ENCODE measurements at places on chromosomes 5 and 9.

- H3K27me3 ChIP-seq, result no peaks in the 10 kb centered on the region
- no peaks in the 10 kb centered on the region for H3K36me3 ChIP-seq
- no peak overlapping the region for H3K4me3 ChIP-seq
- DNase-seq, result no peak
These were observed 1705.3 kb upstream of the CDH9 start for GRCh38 chr5:28743716-28744110.

DNA sequence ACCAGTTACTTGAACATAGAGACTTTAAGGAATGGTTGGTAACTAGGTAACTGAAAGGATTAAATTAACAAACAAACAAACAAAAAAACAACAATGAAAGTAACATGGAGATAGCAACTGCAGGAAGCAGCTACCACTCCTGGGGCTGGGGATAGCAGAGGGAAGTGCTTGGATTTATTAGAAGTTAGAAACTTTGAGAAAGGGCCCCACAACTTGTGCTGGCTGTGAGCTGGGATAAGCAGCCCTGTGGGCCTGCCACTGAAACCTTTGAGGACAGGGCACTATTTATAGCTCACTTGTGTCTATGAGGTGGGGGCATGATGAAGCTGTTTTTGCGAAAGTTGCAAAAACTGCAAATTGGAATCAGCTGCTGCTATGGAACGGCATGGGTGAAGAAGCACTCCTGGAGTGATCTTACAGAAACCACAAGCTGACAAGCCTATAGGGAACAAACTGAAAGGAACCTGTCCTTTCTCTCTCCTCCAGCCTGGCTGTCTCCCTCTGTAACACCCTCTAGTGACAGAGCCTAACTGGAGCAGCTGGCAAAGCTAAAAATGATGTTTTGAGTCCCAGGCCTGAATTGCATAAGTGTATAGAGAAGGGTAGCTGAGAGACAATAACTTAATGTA, 91.4 kb upstream of the RANBP6 start:
- no peaks in the 10 kb centered on the region for H3K27me3 ChIP-seq
- H3K4me1 ChIP-seq, result peaks cover 3% of the 10 kb centered on the region
- H3K4me3 ChIP-seq, result no peak overlapping the region
- DNase-seq, result no peak

DNA sequence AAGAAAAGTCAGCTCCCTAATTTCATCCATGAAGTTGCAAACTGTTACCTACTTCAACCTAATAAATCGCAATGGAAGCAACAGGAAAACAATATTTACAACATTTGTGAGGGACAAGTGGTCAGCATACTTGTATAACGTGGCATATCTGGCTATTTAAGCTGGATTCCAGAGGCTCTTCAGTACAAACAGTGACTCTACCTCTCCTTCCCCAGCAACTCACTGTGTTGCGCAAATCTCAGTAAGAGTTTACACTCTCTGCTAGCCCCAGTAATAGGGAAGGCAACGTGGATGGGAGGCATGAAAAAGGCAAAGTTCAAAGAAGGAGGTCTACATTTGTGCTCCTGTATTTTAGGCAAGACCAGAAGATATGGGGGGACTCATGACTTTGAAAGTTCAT, 18.9 kb upstream of the SEMA5A start:
- DNase-seq, result no peak
- H3K4me3 ChIP-seq, result no peak overlapping the region
- no peak overlapping the region for H3K27ac ChIP-seq
- no peaks in the 10 kb centered on the region for H3K36me3 ChIP-seq
- H3K27me3 ChIP-seq, result no peaks in the 10 kb centered on the region

DNA sequence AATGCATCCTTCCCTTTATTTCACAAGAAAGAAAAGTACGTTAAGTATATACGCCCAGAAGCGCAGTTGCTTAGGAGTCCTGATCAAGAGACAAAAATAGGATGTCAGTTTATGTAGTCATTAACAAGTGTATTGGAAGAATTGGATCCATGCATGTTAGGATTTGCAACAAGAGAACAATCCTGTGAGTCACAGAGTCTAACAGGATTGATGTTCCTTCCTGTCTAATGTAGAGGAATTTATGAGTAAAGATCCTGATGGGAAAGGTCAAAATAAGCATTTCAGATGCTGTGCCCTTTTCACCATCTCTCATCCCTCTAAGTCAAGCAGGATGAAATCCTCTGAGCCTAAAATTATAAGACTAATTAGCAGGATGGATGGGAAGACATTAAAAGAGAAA, 406.0 kb upstream of the GRIA1 start:
- H3K4me3 ChIP-seq, result no peak overlapping the region
- no peaks in the 10 kb centered on the region for H3K36me3 ChIP-seq
- H3K4me1 ChIP-seq, result no peaks in the 10 kb centered on the region
- H3K27me3 ChIP-seq, result no peaks in the 10 kb centered on the region

DNA sequence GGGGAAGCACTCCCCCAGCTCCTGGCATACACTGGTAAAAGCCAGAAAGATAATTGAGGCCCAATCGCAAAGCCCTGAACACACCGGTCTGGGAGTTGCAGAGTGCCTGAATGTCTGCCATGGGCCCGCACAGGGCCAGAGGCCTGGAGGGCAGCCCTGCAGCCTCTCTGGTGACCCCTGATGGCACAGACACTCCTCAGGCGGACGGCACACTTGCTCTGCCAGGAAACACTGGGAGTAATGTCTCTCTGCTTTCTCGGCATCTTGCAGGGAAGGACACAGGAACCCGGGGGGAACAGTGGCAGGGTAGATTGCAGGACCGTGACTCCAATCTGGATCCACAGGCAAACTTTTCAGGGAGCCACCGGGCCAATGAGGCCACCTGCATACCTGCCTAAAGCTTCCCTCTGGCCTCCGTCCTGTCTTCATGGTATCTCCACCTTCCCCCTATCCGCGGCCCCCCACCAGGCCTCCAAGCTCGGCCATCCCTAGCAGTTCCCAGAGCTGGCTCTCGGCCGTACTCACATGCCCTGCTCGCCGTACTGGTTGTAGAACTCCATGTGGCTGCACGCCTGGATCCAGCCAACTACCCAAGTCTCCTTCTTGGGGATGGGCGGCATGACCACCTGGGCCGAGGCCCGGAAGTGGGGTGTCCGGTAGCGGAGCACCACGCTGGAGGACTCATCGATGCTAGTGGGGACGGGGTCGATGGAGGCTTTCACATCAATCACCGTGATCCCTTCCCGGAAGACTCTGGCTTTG, 797 bp downstream of the FAM78A start:
- H3K27ac ChIP-seq, result peak overlapping the region; percentile 81
- H3K36me3 ChIP-seq, result peaks cover 2% of the 10 kb centered on the region
- peak overlapping the region; percentile 99 for H3K4me3 ChIP-seq
- H3K27me3 ChIP-seq, result no peaks in the 10 kb centered on the region
- H3K4me1 ChIP-seq, result peaks cover 43% of the 10 kb centered on the region
